ENCODE measurements at places on chromosomes 13 and 19.

GRCh38 chr13:30422054-30422839, at the start of gene UBE2L5:
Gene UBE2L5 (plus strand): TSS chr13:30422493. CDS start chr13:30427991, 5,498 bp downstream.
- DNase-seq = peak; percentile 79

GRCh38 chr13:21974741-21975140, 303.9 kb downstream of the FGF9 start:
- no peak for DNase-seq

- DNase-seq = no peak
Observed at GRCh38 chr19:34368338-34368737, 3.3 kb downstream of the GPI start.

- no peak for DNase-seq
Observed at GRCh38 chr13:77033717-77034302, 6.9 kb upstream of the FBXL3 start.

DNA sequence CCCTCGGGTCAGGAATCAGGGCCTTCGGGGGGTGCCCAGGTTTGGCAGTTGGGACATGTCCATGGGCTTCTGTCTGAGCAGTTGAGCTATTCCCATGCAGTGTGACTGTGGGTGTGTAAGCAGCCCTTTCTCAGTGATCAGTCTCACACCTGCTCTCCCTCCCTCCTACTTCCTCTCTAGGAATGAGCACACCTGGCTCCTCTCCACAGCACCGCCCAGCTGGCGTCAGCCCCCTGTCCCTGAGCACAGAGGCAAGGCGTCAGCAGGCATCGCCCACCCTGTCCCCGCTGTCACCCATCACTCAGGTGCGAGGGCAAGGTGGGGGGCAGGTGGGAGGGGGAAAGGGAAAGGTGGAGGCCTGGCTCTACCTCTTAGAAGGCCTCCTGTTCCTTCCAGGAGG, 25.9 kb downstream of the COMP start:
- no peak for DNase-seq

DNA sequence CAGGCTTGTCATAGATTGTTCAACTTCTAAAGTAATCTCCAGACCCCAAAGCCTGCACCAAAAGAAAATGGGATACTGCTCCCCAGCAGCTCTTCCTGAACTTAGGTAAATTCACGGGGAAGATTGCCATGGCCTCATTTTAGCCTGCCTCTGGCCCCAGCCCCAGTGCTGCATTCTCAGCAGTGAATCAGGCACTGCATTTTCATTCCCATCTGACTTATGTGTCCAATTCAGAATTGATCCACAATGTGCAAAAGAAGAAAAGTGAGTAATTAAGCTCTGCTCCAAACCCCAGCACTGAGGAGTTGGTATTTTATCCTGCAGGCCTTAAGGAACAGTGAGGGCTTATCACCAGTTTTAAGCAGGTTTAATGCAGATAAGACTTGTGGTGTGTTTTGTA, 176.4 kb downstream of the KCTD12 start:
- DNase-seq = no peak

DNA sequence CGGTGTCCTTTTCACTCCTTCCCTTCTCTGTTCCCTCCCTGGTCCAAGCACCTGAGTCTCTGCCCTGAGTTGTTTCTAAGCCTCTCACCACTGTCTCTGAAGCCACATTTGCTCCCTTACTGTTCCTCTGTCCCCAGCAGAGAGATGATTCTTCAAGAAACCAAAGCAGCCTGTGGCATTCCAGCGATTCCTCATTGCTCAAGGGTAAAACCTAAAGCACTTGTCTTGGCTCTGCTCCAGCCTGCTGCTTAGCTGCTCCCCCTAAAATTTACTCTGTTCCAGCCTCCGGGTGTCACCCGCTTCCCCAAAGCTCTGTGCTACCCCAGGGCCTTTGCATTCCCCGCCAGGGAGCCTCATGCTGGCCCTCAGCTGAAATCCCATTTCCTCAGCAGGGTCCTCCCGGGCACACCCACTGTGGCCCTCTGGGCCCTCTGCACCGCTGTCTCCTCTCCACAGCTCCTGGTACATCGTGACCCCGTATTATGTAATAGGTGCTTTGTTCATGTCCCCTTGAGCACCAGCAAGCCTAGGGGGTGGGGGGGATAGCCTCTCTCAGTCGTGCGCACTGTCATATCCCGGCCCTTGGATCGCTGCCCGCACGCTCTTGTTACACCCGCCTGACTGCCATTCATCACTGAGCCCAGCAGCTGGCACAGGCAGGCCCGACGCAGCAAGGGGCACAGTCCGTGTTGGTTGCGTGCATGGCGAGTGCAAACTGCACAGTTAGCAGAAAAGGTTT, 15.8 kb downstream of the TECR start:
- DNase-seq = no peak

DNA sequence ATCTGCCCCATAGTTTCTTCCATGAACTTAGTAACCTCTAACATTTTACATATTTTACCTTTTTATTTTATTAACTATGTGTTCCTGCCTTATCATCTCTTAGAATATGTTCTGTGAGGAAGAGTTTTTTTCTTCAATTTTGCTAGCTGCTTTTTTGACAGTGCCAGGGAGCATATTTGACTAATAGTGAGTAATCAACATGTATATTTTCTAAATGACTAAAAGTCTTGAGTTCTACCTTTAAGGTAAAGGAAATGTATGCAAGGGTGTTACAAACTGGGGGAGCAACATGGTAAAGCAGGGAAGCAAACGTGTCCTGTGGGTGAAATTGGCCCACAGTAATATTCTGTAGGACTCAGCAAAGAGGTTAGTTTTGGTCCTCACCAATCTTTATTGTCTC, 165.5 kb downstream of the NBEA start:
- no peak for DNase-seq

DNA sequence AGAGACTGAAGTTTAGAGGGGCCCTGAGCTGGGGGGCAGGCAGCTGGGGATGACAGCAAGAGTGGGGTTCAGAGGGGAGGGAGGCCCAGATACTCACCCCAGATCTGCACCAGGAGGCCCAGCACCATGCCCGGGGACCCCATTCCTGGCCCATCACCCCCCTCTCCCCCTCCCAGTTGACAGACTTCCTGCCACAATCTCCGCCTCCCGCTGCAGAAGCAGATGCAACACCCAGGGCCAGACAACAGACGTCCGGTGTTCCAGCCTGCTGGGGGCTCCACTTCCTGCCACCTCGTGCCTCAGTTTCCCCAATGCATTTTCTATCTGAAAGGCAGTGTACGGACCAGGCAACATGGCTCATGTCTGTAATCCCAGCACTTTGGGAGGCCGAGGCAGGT, at the start of gene TMIGD2:
TSS of gene TMIGD2 (minus strand) at position 147 of the 398 bp plus-strand sequence. CDS start at position 143, 4 bp downstream.
- peak; percentile 29 for DNase-seq

DNA sequence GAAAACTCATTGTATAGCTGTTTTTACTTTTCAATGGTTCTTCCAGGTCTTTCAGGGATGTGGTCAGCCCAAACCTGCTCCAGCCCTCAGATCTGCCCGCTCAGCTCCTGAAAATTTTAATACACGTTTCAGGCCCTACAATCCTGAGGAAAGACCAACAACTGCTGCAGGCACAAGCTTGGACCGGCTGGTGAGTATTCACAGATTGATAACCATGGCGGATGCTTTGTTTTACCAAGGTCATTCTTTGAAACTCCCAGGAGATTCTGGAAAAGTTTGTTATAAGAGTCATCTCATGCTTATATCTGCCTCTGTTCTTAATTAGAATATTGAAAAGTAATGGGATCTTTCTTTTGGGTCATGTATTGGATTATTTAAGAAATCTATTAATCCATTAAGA, 173.5 kb downstream of the DCT start:
- no peak for DNase-seq

DNA sequence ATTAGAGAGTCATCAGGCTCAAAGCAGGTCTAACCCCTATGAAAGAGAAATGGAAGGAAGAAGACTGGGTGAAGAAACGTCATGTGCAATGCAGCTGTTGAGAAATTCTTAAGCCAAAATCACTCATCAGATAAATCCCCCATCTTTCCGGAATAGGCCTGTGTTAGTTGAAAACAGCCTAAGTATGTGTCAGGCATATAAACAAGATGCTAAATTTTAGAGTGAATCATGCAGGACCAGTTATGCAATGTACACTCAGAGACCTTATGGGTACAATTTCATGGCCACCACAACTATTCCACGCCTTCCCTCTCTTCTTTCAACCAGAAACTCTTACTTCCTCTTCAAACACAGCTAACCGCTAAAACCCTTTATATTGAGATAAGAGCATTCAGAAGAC, 717.7 kb upstream of the ATXN8OS start:
- no peak for DNase-seq

DNA sequence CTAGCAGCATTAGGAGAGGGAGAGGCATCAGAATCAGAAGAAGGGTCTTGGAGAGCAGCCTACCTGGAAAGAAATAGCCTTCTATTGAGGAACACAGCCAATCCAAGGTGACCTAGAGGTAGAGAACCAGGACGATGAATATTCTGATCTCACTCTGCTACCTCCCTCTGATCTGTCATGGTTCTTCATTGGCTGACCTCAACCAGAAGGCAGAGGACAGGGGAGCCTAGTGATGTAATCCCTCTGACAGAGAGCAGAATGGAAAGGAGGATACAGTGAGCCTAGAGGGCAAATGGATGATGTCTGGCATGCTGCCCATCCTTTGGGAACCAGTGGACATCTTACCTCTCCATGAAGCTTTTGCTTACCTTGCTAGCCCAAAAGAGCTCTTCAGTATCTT, 3.6 kb downstream of the ZNF507 start:
- DNase-seq = no peak

DNA sequence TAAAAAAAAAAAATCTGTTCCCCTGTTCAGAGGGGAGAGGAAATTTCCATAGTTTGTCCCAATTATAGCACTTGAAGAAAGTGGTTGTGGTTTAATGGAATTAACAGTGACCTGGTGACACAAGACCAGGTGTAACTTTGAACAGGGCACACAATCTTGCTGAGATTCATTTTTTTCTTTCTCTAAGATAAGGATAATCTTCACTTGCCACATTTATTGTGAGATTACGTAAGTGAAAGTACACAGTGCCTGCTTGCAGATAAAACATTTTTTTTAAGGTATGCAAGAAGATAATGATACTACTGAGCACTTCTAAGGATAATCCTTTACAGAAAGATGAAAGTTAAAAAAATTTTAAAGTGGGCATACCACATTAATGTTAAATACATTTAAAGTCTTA, 448.1 kb downstream of the DIAPH3 start:
- DNase-seq = no peak

GRCh38 chr13:47408546-47409319, 511.9 kb upstream of the HTR2A start:
- no peak for DNase-seq

DNA sequence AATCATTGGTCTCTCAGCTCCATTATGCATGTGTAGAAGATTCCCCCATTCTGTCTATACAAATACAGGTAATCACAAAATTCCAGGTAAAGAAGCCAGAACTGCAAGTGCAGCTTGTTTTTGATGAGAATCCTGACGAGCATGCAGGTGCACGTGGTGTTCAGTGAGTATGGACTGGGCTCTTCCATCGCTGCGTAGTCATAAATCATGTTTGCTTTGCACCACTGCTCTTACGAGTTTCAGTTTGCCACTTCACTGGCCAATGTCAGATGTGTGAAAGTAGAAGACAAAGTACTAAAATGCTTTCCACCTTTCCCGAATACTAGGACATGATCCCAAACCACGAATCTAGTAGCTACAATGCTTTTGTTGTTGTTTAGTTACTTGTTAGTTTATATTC, 390.7 kb downstream of the LIG4 start:
- DNase-seq = no peak

- DNase-seq = no peak
Observed at GRCh38 chr13:108734676-108735075, 105.3 kb downstream of the MYO16 start.

- no peak for DNase-seq
Observed at GRCh38 chr13:77767413-77767812, 69.9 kb downstream of the SLAIN1 start.

DNA sequence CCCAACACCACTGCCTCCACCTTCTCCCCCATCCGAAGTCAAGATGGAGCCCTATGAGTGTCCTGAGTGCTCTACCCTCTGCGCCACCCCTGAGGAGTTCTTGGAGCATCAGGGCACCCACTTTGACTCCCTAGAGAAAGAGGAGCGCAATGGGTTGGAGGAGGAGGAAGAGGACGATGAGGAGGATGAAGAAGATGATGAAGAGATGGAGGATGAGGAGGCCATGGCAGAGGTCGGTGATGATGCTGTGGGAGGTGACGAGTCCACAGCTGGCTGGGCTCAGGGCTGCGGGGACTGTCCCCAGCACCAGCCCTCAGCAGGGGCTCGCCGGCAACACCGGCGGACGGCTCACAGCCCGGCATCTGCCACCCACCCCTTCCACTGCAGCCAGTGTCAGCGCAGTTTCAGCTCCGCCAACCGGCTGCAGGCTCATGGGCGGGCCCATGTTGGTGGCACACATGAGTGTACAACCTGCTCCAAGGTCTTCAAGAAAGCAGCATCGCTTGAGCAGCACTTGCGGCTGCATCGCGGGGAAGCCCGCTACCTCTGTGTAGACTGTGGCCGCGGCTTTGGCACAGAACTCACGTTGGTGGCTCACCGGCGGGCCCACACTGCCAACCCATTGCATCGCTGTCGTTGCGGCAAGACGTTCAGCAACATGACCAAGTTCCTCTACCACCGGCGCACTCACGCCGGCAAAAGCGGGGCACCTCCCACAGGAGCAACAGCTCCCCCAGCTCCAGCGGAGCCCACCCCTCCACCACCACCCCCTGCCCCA, 5.0 kb downstream of the ZNF526 start:
- DNase-seq = no peak

DNA sequence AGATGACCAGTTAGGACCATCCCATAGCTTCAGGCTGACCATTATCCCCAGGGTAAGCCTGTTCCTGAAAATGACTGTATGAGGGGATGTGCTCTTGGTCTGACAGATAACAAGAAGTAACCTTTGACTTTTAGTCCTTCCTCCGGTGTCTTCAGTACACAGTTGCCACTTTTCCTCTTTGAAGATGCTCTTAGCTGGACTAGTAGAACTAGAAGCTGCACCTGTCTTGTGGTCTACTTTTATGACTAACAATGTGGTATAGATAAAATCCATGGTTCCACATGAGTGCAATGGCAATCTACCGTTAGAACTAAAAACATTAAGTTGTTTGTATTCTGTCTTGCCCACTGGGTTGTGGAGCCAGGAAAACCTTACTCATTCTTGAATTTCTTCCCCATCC, 5.9 kb upstream of the RUBCNL start:
- no peak for DNase-seq

GRCh38 chr19:27833031-27833430, 1379.9 kb downstream of the UQCRFS1 start:
- DNase-seq = no peak

GRCh38 chr13:26075498-26075897, 23.7 kb upstream of the SHISA2 start:
- no peak for DNase-seq

DNA sequence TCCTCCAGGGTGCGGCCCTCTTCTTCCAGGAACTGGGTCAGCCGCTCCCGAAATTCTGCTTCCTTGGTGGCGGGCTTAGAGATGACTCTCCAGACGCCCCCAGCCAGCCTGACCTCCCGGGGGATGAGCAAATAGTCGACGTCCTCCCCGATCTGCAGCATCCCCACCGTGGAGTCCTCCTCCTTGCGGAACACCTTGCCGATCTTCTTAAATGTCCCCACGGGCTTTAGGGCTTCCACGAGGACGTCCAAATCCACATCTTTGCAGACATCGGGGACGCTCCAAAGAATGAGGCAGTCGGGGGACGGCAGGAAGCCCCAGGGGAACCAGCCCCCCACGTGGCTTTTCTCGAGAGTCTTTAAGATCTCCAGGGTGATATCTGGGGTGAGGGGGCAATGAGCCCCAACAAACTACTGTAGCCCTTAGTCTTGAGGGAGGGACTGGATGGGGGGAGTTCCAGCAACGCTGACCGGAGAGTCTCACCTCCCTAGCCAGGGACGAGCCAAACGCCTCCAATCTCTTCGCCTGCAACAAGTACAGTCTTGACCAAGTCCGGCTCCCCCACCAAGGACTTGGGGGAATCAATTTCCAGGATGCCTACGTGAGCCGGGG, 608 bp downstream of the CCDC8 start:
- no peak for DNase-seq

- DNase-seq = no peak
Observed at GRCh38 chr13:33183431-33184111, 102.0 kb downstream of the STARD13 start.

Measured in stimulated activated naive CD8-positive, alpha-beta T cell treated with anti-CD3 and anti-CD28 coated beads, Interleukin-15, Interleukin-2, amounts not matched to agents 100 U/mL and 50 U/mL, for 24 hours (primary cell).